Stimulated activated CD8-positive, alpha-beta memory T cell treated with anti-CD3 and anti-CD28 coated beads, Interleukin-4, amount 100 ng/mL, for 48 hours (primary cell): ENCODE measurements at places on chromosomes 12 and 14.

DNA sequence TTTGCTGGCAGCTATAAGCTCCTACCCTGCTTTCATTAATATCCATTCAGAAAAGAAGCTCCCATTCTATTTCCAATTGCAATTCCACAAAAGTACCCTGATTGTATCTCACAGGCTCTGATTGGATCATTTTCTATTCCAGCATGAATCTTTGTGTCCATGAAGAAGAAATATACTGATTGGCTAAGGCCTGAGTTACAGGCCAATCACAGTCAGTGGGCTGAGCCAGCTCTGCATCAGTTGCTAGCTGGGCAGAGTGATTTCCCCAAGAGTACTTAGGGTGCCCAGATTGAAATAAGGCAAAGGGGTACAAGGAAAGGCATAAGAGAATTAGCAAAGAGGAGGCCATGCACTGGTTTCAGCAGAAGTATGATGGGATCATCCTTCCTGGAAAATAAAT is 14.4 kb downstream of the ART4 start:
- no peak for DNase-seq

- DNase-seq: no peak
Measured at GRCh38 chr12:113333418-113333750, 1.5 kb downstream of the SLC8B1 start.

- no peak for DNase-seq
Measured at GRCh38 chr12:67701121-67701520, 52.6 kb downstream of the DYRK2 start.

DNA sequence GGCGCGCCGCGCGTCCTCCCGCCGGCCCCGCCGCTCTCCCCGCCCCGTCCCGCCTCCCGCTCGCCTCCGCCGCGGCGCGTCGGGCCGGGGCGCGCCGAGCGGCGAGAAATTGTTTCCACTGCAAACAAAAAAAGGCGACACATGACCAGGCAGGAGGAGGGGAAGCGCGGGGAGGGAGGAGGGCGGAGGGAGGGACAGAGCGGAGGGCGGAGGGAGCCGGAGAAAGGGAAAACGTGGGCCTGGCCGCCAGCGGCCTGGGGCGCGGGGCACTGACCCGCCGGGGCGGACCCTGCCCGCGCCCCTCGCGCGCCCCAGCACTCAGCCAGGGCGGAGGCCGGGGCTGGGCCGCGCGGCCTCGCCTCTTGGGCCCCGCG is at the start of gene FOXN3:
Gene FOXN3 (minus strand): TSS at position 143 of the 374 bp plus-strand sequence. CDS start 4,757 bp downstream, outside the sequence.
- DNase-seq: peak; percentile 87

DNA sequence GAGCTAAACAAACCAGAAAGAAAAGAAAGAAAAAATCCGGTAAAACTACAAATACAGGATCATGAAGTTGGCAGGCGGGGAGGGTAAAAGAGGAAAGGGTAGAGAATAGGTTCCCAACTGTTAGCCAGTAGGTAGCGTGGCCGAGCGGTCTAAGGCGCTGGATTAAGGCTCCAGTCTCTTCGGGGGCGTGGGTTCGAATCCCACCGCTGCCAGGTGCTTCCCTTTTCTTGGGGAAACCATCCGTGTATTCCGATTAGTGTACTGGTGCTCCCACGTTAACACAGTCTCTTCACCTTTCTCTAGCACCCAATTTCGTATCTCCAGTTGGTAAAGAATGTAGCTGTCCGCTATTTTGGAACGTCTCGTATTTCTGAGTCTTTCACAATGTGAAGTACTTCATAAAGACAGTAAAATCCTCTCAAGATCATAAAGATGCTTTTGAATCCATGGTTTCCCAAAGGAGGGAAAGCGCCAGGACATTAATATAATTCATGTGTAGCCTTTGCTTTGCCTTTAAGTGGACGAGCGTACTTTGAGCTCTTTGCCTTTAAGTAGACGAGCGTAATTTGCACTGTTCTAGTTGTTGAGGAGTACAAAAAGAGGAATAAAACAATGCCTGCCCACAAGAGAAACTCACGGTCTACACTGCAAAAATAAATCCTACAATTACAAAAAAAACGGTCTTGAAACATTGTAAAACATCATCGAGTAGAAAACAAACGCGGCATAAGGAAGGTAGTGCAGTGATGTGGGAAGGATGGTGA is 19.0 kb upstream of the RNASE12 start:
- peak; percentile 93 for DNase-seq

DNA sequence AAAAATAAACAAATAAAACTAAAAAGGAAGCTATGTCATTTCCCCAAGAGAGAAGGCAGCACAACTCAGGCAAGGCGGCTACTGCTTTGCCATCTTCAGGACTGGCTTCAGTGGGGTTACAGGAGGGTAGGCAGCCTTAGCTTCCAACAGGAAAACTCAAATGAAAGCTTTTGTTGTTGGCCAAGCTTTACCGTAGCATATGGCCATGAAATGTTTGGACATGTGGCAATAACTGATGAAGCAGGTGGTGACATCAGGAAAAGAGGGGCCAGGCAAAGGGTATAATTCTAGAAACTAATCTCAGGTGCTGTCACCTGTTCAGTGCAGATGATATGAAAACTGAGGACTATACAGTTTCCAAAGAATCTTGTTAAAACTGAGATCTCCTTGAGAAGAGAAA is 22.8 kb upstream of the NPFF start:
- DNase-seq: no peak

DNA sequence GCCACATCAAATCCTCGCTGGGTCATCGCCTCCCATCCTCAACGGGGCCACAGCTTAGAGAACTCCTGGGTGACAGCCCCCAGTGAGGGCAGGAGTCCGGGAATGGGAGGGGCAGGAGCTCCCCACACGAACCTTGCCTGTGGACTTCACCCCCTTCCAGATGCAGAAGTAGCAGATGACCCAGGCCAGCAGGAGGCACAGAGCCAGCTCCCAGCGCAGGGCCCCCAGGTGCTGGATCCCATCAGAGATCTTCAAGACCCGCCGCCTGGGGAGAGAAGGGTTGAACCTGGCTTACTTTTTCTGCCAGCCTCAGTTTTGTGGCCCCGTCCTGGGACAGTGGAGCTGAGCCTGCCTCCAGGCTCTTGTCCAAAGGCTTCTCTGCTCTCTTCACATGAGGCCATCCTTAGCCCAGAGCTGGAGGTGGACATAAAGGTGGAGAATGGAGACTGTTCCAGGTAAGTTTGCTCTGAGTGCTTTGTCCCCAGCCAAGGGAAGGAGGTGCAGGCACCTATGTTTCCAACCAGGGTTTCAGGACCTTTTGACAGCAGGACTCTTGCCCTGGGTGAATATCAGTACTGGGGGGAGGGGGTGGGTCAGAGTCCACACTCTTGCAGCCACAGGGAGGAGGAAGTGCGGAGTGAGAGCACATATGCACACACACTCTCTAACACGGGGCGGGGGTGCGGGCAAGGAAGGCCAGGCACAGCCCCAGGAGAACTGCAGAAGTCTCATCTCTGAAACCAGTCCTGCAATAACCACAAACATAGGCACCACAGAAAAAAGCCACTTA is 23.3 kb upstream of the SLC6A12 start:
- peak; percentile 1 for DNase-seq

- DNase-seq: no peak
Measured at GRCh38 chr12:104708891-104709290, 249.2 kb downstream of the SLC41A2 start.

- DNase-seq: no peak
Measured at GRCh38 chr12:79764641-79765040, 73.9 kb upstream of the PAWR start.

DNA sequence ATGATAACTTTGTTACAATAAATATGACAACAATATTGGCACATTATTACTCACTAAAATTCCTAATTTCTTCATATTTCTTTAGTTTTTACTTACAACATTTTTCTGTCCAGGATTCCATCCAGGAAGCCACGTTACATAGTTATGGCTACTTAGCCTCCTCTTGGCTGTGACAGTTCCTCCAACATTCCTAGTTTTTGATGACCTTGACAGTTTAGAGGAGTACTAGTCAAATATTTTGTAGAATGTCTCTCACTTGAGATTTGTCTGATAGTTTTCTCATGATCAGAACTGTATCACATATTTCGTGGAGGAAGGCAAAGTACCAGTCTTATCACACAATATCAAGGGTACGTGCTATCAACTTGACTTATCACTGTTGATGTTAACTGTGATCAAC is 29.8 kb upstream of the LIN7A start:
- DNase-seq: no peak

DNA sequence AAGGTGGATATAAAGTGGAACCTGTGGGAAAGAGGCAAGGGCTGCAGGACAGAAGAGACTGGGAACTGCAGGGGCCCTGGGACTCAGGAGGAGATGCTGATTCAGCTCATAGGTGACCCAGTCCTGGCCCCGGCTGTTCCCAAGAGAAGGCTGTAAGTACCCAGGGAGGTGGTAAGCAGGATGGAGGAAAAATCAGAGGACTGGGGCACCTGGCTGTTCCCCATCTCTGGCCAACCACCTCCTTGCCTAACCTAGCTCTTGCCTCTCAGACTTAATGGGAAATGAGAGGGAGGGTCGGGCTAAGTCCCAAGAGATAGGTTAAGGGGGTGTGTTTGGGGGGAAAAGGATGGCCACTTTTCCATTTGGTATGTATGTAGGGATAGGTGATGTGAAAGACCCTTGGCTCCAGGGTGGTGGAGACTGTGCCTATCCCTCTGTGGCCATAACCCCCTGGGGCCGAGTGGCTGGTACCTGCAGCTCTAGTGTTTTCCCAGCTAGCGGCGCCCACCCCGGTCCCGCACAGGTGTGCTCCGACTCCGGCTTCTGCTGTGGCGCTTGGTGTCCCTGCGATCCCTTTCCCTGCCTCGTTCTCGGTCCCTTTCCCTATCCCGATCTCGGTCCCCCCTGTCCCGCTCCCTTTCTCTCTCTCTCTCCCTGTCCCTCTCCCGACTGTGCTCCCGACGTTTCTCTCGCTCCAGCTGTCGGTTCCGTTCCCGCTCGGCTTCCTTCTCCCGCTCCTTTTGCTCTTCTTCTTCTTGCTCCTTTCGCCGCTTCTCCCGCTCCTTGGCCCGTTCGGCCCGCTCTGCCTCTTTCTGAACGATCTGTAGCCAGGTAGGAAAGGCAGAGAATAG is 1.6 kb upstream of the CDH24 start:
- DNase-seq: no peak

DNA sequence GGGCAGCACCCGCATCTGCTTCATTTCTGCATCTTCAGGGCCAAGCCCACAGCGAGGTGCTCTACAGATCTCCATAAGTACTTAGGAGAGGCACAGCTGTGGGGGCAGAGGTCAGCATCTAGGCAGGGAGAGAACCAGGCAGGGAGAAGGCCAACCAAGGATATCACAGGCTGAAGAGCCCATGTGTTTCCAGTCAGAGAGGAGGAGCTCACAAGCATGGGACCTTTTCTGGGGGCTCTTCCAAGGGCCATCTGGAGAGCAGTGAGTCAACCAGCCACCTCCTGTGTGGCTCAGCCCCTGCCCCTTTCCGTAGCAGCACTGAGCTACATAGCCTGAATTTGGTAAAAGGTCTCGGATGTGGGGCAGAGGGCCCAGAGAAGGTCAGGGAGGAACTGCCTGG is 78.5 kb downstream of the ARL6IP4 start:
- no peak for DNase-seq

DNA sequence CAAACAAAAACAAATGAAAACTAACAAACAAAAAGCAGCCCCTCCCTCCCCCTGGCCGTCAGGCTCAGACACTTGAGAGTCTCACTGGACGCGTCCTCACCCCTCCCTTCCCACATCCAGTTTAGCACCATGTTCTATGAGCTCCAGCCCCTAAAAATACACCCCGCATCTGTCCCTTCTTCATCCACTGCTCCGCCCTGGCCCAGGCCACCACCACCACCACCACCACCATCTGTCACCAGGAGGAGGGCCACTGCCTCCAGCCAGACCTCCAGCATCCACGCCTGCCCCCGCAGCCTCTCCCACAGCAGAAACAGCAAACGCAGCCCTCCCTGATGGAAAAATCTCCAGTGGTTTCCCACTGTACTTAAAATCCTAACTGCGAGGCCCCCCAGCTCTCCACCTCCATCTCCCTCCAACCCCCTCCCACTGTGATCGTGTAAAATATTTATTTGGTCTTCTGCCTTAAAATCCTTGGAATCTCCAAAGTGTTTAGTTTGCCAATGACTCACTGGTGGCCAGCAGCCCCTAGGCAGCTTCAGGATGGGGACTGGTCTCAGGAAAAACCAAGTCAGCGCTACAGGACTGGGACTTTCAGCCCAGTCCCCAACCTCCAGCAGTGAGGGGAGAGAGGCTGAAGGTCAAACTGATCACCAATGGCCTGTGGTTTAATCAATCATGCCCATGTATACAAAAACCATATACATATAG is 95.1 kb downstream of the SCARB1 start:
- no peak for DNase-seq

DNA sequence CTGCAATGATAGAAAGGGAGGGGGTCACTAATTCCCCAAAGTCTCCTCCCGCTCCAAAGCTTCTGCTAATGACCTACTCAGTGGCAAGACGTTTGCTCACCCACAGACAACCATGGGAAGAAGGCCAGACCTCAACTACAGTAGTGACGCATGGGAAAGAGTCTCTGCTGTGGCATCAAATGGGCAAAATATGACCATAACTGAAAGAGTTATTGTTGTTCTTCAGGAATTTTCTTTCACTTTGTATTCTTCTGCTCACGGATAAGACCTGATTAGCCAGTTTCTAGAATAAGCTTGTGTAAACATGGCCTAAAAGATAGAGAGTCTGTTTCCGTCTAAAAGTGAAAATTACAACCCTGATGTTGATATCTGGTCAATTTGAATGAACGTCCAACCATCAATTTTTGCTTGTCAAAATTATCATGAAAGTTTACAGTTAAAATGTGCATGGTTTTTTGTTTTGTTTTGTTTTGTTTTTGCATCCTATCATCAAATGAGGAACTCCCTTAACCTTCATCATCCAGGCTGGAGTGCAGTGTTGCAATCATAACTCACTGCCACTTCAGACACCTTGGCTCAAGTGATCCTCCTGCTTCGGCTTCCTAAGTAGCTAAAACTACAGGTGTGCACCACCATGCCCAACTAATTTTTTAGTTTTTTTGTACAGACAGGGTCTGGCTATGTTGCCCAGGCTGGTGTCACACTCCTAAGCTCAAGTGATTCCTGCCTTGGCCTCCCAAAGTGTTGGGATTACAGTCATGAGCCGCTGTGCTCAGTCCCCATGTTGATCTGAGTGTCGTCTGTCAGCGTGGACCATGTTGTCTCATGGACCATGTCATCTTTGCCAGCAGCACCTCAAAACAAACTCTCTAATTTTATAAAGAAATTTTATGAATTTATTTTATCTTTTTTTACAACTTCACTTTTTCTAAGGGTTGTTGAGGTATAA is 7.0 kb downstream of the KRT6B start:
- DNase-seq: no peak

DNA sequence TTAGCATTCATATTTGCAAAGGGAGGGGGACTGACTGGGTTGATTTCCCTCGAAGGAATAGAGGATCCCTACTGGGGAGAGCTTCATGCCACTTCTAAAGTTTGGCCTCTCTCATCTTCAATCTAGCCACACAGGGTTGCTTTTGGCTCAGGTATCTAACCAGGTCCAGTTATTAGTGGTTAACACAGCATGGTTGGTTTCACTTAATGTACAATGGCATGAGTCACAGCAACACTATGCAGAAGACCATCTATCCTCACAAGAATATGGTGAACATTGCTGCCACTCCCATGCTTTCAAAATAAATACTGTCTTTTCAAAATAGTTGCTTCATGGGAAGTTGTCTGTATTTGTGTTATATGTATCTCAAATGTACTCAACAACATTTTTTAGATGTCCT is 6.6 kb upstream of the RAB3IP start:
- no peak for DNase-seq

- DNase-seq: no peak
Measured at GRCh38 chr12:108174641-108175040, 45.6 kb downstream of the WSCD2 start.
